Stimulated activated CD4-positive, alpha-beta T cell treated with anti-CD3 and anti-CD28 coated beads, Interleukin-15, amount 100 ng/mL, for 24 hours (primary cell): ENCODE measurements at places on chromosomes 7 and 10.

DNA sequence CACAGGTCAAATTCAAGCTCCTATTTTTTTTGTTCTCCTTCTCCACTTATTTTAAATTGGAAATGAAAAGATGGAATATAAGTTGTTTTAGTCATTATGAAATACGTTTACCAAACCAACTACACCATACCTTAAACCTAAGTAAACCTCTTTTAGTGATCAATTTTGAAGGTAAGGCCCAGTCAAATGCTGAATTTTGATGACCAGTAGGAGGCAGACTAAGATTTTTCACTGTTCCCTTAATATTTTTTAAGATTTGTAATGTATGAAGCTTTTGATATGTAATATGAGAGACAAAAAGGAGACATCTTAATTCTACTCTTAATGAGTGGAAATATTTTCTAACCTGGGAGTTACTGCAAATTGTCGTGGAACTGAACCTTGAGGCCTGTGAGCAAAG, 311.6 kb downstream of the EXOC4 start:
- no peak for DNase-seq

DNA sequence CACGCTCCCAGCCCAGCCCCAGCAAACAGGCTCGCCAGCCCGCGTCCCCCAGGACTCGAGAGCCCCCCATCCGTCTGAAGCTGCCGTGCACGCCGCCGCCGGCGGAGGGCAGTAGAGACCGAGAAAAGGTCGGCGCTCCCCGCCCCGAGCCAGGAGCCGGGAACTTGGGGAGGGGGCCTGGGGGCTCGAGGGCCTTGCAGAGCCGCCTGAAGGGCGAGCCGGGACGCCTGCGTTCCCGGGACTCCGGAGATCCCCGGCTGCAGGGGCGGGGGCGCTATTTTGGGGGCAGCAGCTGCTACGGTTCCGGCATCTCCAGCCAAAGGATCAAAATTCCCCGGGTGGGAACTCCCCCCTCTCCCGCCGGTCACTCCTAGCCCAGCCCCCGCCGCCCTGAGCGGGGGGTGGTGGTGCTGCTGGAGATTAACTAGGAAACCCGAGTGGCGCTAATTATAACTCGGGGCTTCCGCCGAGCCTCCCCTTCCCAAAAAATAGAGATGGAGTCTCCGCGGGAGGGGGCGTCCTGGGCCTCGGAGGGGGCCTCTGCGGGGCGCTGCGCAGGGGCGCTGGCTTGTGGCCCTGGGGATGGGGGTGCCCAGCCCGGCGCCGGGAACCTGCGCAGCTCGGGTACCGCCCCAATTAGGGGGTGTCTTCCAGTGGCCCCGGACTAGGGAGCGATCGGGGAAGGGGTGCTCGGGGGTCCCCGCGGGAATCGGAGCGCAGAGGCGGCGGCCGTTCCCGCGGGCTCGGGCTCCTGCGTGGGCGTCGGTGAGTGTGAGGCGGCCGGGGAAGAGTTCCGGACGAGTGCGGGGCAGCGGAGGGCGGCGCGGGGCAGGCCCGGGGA, 608 bp downstream of the ACHE start:
- peak; percentile 68 for DNase-seq

GRCh38 chr10:61486738-61487396, 33.7 kb upstream of the TMEM26 start:
- no peak for DNase-seq

DNA sequence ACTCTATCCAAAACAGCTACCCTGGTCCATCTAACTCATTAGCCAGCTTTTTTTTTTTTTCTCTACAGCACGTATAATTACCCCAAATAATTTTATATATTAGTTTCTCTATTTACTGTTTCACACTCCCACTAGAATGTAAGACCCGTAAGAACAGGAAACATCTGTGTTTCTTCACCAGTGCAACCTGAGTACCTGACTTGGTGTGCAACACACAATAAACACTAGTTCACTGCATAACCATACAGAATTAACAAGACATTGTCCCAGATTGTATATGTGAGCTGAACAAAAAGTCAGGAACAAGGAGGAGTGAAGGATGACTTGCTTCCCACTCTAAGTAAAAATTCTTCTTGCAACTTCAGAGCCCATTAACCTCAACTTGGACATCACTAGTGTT, 180.2 kb upstream of the AKR1E2 start:
- no peak for DNase-seq

DNA sequence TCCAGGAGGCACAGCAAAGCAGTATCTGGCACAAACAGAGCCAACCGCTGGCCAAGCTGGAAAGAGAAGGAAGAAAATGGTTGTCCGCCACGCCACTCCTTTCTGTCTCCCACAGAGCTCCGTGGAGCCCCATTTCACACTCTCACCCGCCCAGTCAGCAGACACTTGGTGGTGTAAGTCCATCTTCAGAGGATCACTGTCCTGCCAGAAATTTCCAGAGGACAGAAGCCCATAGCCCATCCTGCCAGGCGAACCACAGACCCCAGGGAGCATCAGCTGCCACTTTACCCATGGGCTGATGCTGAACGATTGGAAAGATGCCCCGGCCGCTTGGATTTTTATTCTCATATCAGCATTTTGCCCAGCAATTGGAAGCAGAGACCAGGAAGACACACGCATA, 144.7 kb upstream of the LYZL2 start:
- DNase-seq = no peak

DNA sequence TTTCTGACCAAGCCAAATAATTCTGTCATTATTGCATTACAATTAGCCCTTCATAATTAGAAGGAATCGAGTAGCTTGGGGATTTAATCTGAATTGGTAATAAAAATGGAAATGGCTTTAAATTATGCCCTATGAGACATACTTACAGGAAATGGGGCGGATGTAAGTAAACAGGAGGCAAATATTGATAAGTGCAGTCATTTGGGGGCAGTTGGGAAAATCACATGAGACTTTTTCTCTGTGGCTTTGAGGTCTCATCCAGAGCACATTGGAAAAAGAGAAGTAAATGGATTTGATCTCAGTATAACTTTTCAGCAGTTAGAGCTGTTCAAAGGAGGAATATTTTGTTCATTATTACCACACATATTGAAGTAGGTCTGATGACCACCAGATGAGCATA, 307.8 kb upstream of the POM121L12 start:
- DNase-seq = no peak

- DNase-seq = no peak
Measured at GRCh38 chr7:111384065-111384891, 178.0 kb downstream of the IMMP2L start.

DNA sequence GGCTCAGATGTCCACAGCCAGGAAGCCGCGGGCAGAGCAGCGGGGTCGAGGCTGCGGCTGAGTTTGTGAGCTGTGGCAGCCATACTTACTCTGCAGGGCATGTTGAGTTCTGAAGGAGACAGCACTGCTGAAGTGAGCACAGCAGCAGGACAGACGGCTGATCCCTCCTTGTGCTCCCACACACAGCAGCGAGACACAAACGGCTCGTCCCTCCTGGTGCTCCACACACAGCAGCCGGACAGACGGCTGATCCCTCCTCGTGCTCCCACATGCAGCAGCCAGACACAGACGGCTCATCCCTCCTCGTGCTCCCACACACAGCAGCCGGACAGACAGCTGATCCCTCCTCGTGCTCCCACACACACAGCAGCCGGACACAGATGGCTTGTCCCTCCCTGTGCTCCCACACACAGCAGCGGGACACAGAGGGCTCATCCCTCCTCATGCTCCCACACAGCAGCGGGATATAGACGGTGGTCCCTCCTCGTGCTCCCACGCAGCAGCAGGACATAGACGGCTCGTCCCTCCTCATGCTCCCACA, 305.1 kb downstream of the PTPRN2 start:
- no peak for DNase-seq

- no peak for DNase-seq
Measured at GRCh38 chr7:121331574-121331973, 2.8 kb downstream of the WNT16 start.

GRCh38 chr7:28442540-28443420, 30.5 kb downstream of the CREB5 start:
- peak; percentile 21 for DNase-seq
